ENCODE measurements at places on chromosomes 12 and 14. TPM values are rescaled to one million over a fixed set of nuclear protein-coding genes. Genes with fewer than 3 reads are reported as not detected.

ACVRL1 gene
- total RNA-seq: 125 TPM

- DNase-seq: no peak
- peak overlapping the region; percentile 42 for H3K27ac ChIP-seq
- H3K4me1 ChIP-seq: peaks cover 50% of the 10 kb centered on the region
- no peaks in the 10 kb centered on the region for H3K36me3 ChIP-seq
- no peak overlapping the region for H3K4me3 ChIP-seq
Measured at GRCh38 chr12:120652656-120653435, 12.4 kb downstream of the CABP1 start.

GRCh38 chr12:5072311-5072710, 28.6 kb downstream of the KCNA5 start:
- no peaks in the 10 kb centered on the region for H3K27me3 ChIP-seq
- no peak for DNase-seq
- no peak overlapping the region for H3K27ac ChIP-seq
- H3K4me1 ChIP-seq: peaks cover 6% of the 10 kb centered on the region
- H3K36me3 ChIP-seq: no peaks in the 10 kb centered on the region

ASCL1 gene
- not detected for total RNA-seq

TSPAN19 gene
- total RNA-seq: not detected

TSHR gene
- total RNA-seq: not detected

GRCh38 chr12:752695-753610, 574 bp downstream of the WNK1 start:
- no peak for DNase-seq
- H3K27me3 ChIP-seq: no peaks in the 10 kb centered on the region
- H3K4me3 ChIP-seq: peak overlapping the region; percentile 92

DNA sequence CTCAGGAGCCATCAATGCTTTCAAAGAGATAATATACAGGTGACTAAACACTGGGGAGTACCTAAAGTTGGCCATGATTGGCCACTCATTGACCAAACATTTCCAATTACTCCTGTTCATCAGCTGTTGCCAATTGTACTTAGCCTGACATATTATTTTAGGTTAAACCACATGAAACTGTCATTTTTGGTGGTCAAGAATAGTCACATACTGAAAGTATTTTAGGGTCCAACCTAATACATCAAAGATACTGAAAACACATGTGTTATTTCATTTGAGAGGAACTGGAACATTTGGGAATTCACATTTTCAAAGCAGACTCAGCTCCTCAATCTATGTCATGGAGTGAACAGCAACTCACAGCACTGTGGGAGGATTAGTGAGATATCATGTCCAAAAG, 63.9 kb upstream of the KCNA5 start:
- no peaks in the 10 kb centered on the region for H3K4me1 ChIP-seq
- H3K36me3 ChIP-seq: no peaks in the 10 kb centered on the region
- peaks cover 32% of the 10 kb centered on the region for H3K27me3 ChIP-seq
- H3K27ac ChIP-seq: no peak overlapping the region
- no peak overlapping the region for H3K4me3 ChIP-seq

DNA sequence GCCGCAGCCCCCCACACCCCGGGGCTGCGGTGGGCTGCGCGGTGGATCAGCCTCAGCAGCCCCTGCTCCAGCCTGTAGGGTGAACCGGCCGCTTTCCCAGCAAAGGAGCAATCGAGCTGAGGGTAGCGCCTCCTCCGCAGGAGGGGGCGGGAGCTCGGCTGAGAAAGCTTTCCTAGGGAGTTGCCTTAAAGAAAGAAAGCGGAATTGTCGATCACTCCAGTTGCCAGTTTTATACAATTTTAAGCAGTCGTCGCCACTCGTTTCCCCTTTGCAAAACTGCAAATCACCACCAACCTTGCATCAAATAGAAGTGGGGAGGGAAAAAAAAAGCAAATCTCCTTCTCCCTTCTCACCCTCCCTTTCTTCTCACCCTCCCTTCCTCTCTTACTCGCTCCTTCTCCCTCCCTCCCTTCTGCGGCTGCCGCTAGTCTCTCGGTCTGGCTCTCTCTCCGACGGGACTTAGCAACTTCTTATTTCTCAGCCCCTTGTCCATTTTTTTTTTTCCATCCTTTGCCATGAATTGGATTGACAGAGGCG, at the start of gene PDE3A:
TSS of gene PDE3A (plus strand) at position 424 of the 537 bp plus-strand sequence. CDS start 748 bp downstream, outside the sequence.
- no peaks in the 10 kb centered on the region for H3K27me3 ChIP-seq
- peak within 1 kb of the TSS; percentile 82 for H3K4me3 ChIP-seq
- no peaks in the 10 kb centered on the region for H3K36me3 ChIP-seq
- peak within 1 kb of the TSS; percentile 89 for H3K27ac ChIP-seq

RPGRIP1 gene
- not detected for total RNA-seq

DNA sequence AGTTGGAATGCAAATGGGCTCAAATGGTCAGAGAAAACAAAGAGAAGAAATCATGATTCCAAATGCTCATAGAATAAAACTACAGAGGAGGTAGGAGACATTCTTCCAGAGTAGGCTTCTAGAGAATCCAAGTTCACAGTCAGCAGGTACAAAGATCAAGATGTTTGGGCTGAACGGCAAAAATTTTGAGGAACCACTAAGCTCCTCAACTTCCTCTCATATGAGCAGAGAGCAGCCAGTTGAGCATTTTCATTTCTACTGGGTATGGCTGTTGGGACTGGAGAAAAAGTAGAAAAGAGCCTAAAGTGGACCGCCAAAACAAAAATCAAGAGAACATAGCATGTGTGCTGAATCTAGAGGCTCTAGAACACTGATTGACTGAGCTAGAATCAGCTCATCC, 73.8 kb upstream of the ARID2 start:
- no peak overlapping the region for H3K27ac ChIP-seq
- no peak overlapping the region for H3K4me3 ChIP-seq
- H3K4me1 ChIP-seq: no peaks in the 10 kb centered on the region
- no peak for DNase-seq
- H3K27me3 ChIP-seq: no peaks in the 10 kb centered on the region

- H3K27me3 ChIP-seq: no peaks in the 10 kb centered on the region
- no peak overlapping the region for H3K27ac ChIP-seq
- H3K36me3 ChIP-seq: no peaks in the 10 kb centered on the region
Measured at GRCh38 chr12:50554651-50555050, 49.9 kb downstream of the DIP2B start.

CHST11 gene
- 15.7 TPM for total RNA-seq

IL22 gene
- not detected for total RNA-seq

GRCh38 chr12:119179335-119180021, 747 bp downstream of the HSPB8 start:
- H3K27me3 ChIP-seq: no peaks in the 10 kb centered on the region
- H3K4me1 ChIP-seq: peaks cover 68% of the 10 kb centered on the region
- no peaks in the 10 kb centered on the region for H3K36me3 ChIP-seq
- H3K27ac ChIP-seq: peak overlapping the region; percentile 96

LRRIQ1 gene
- 0.29 TPM for total RNA-seq

- H3K4me1 ChIP-seq: no peaks in the 10 kb centered on the region
- H3K36me3 ChIP-seq: no peaks in the 10 kb centered on the region
- H3K27me3 ChIP-seq: no peaks in the 10 kb centered on the region
- no peak overlapping the region for H3K27ac ChIP-seq
Measured at GRCh38 chr12:27095346-27095745, 13.0 kb upstream of the C12orf71 start.

DNA sequence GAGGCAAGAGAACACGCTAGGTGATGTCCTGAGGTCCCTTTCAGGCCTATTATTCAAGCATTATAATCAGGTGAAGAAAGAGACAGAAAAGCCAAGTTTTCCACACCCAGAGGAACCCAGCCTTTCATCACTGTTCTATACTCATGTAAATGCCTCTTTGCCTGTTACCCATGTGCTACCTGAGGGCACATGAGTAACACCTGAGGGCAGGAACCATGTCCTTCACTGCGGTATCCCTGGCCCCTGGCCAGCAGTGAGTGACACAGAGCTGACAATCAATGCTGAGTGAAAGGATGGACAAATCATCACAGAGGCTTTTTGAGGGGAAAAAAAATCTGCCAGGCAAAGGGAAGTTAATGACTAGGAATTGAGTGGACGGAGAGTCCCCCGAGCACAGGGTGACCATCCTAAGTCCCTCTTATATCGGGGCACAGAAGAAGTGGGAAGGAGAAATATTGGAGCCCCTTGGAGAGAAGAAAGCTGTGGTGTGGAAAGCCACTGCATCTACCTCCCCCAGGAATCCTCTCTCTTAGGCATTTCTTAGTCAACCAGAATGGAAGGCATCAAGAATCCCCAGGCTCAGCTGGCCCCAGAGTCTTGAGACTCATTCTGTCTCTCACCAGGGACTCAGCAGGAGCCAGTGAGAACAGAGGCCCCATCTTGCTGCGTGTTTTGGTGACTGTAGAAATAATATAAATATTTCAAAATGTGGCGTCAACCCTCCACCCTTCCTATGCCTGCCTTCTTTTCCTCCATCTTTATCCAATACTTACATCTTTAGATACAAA, 212.9 kb downstream of the DPF3 start:
- peaks cover 9% of the 10 kb centered on the region for H3K36me3 ChIP-seq
- no peak overlapping the region for H3K4me3 ChIP-seq
- no peak for DNase-seq
- H3K27me3 ChIP-seq: no peaks in the 10 kb centered on the region
- no peak overlapping the region for H3K27ac ChIP-seq
- H3K4me1 ChIP-seq: peaks cover 3% of the 10 kb centered on the region

DNA sequence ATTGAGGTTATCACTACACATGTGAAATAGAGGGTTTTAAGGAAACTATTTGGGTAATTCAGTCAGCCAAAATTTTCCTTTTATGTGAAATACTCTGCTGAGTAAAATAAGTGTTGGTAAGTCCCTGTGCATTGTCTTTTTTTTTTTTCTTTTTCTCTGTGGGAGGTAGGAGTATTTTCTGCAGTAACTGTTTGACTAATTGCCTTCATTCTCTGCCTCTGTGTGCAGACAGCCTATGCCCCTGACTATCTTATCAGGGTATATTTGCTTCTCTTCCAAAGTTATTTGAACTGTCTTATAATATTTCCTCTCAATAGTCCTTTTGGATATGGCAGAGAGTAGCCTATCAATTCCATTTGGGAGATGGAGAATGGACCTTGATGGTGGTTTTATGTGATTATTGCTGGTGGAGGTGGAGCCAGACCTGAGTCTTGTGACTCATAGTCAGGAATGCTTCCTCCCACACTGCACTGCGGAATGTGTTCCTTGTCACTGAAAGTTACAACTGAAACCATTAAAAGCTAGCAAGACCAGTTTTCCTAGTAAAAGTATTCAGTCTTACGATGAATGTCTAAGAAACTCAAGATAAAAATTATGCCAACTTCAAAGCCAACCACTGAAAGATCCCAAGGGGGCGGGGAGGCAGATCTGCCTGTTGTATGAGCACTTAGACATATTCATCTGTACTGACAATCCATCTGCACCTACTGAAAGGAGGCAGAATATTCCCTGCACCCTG, 40.9 kb upstream of the STXBP6 start:
- H3K27me3 ChIP-seq: no peaks in the 10 kb centered on the region
- no peak overlapping the region for H3K4me3 ChIP-seq
- H3K27ac ChIP-seq: no peak overlapping the region
- DNase-seq: no peak
- no peaks in the 10 kb centered on the region for H3K36me3 ChIP-seq

- DNase-seq: no peak
- no peak overlapping the region for H3K4me3 ChIP-seq
- no peaks in the 10 kb centered on the region for H3K36me3 ChIP-seq
- H3K4me1 ChIP-seq: no peaks in the 10 kb centered on the region
Measured at GRCh38 chr14:87044807-87045206, 948.2 kb downstream of the GALC start.

GRCh38 chr14:60215127-60215444, 33.9 kb upstream of the PPM1A start:
- H3K27me3 ChIP-seq: no peaks in the 10 kb centered on the region
- DNase-seq: no peak
- no peak overlapping the region for H3K4me3 ChIP-seq
- no peaks in the 10 kb centered on the region for H3K36me3 ChIP-seq
- peaks cover 44% of the 10 kb centered on the region for H3K4me1 ChIP-seq
- peak overlapping the region; percentile 59 for H3K27ac ChIP-seq

RFLNA gene
- total RNA-seq: 1.4 TPM

PTHLH gene
- 2.7 TPM for total RNA-seq

NKX2-8 gene
- total RNA-seq: not detected

DNA sequence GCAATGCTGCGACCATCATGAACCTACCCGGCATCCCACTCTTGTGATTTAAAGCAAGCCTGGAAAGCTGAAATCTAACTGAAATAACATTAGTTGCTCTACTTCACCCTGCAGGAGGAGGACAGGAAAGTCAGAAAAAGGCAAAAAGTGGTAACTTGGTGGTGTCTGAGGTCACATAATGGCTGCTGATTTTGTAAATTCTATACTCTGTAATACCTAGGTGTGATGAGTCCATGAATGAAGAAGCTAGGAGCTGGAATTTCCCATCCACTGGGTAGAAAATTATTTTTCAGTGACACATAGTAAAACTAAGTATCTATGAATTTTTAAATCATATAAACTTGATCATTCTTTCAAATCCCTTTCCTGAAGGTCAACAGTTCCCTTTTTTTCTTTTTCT, 183.8 kb downstream of the FOXN3 start:
- H3K4me3 ChIP-seq: no peak overlapping the region
- no peak for DNase-seq
- no peaks in the 10 kb centered on the region for H3K36me3 ChIP-seq
- no peaks in the 10 kb centered on the region for H3K27me3 ChIP-seq
- H3K27ac ChIP-seq: no peak overlapping the region

XRCC3 gene
- total RNA-seq: 5.4 TPM

CCNB1IP1 gene
- 31.8 TPM for total RNA-seq

- no peaks in the 10 kb centered on the region for H3K36me3 ChIP-seq
- DNase-seq: no peak
- H3K4me3 ChIP-seq: no peak overlapping the region
- no peak overlapping the region for H3K27ac ChIP-seq
- no peaks in the 10 kb centered on the region for H3K4me1 ChIP-seq
Measured at GRCh38 chr14:60206837-60207533, 41.8 kb upstream of the DHRS7 start.

- H3K36me3 ChIP-seq: no peaks in the 10 kb centered on the region
- no peaks in the 10 kb centered on the region for H3K27me3 ChIP-seq
- H3K27ac ChIP-seq: no peak overlapping the region
Measured at GRCh38 chr12:19045426-19045825, 84.1 kb upstream of the PLEKHA5 start.

NKX2-1 gene
- total RNA-seq: 0.92 TPM

DNA sequence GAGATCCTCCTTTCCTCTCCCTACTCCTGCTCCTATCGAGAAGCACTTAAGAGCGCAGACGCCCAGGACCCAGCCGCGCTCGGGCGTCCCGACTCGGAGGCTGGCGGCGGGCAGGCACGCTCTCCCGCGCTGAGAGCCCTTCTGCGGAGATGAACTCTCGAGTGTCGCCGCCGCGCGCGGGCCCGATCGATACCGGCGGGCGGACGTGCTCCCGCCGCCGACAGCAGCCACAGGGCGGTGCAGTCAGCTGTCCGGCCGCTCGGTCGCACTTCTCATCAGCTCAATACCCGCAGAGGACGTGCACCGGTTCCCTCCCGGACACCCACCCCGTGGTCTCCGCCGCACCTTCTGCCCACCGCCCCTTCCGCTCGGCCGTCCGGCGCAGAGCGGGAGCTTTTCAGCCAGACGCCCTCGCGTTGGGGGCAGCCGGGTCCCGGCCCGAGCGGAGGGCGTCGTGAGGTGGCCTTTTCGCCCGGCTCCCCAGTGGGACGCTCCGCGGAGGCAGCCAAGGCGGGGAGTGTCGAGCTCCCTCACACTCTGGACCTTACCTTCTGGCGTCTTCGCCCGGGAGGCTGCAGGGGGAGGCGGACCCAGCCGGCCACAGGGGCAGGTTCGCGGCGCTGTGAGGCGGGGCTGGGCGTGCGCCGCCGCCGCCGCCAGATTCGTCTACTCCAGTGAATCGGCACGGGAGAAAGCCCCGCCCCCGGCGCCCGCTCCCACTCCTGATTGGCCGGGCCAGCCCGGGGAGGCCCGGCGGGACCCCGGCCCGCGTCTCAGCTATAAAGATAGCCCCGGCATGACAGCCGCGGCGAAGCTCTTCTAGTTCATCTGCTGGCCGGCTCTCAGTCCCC, at the start of gene INSM2:
TSS of gene INSM2 (plus strand) at position 808 of the 851 bp plus-strand sequence. CDS start 89 bp downstream, outside the sequence.
- H3K4me3 ChIP-seq: peak within 1 kb of the TSS; percentile 58
- H3K36me3 ChIP-seq: peaks cover 7% of the 10 kb centered on the region
- peaks cover 64% of the 10 kb centered on the region for H3K27me3 ChIP-seq
